ENCODE measurements at places on chromosomes 7 and 10.

DNA sequence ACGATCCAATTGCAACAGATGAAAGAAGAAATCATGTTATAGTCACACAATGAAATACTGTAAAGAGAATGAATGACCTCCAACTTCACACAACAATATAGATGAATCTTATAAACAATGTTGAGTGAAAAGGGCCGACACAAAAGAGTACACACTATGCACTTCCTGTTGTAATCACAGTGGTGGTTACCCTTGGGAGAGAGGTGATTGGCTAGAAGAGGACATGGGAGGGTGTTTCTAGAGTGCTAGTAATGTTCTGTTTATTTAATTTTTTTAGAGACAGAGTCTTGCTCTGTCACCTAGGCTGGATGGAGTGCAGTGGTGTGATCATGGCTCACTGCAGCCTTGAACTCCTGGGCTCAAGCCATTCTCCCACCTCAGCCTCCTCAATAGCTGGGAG lies 82.5 kb downstream of the NDUFB2 start:
- DNase-seq = no peak

GRCh38 chr7:115417662-115418061 lies 495.8 kb downstream of the MDFIC start:
- no peak for DNase-seq

- no peak for DNase-seq
Measured at GRCh38 chr10:64733980-64734379, 1212.8 kb downstream of the REEP3 start.

DNA sequence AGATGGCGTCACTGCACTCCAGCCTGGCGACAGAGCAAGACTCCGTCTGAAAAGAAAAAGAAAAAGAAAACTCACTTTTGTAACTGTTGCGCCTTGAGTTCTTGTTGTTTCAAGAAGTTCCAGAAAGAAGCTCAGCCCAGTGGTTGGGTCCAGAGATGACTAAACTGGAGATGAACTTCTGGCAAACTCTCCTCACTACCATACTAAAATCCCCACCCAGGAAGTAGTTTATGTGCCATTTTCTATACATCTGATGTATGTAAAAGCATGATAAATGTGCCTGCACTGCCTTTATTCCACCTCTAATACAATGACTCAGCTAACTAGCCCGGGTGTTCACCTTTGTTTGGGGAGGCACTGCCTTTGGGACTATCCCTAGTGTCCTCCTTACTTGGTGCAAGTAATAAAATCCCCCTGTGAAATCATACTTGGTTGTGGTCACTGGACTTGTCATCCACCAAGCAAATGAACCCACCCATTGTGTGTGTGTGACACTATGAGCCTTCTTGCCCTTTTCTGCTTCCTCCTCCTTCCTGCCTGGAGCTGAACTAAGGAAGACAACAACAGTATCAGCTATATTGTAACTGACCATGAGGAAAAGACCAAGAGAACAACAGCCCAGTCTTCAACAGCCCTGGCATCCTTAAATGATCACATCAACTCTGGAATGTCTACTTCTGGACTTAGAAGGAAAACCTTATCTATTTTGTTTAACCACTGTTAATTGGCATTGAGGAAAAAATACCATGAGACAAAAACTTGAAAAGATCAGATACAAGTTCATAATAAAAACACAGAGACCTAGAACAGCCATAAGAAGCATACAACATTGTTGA lies 33.6 kb downstream of the JMJD1C start:
- DNase-seq = no peak

- no peak for DNase-seq
Measured at GRCh38 chr7:30843741-30844482, 67.7 kb upstream of the AQP1 start.

DNA sequence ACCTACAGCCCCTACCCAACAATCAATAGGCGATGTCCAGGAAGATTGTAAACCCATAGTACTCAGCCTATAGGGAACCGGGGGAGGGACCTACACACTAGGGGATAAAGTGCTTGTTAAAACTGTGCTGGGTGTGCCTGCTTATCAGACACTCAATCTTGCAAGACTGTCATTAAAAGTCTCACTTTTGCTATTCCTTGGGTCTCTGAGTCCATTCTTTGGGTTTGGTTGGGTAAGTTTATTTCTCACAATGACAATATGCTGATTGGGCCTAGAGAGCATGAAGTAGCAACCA lies 45.6 kb downstream of the PTPRE start:
- DNase-seq = no peak

DNA sequence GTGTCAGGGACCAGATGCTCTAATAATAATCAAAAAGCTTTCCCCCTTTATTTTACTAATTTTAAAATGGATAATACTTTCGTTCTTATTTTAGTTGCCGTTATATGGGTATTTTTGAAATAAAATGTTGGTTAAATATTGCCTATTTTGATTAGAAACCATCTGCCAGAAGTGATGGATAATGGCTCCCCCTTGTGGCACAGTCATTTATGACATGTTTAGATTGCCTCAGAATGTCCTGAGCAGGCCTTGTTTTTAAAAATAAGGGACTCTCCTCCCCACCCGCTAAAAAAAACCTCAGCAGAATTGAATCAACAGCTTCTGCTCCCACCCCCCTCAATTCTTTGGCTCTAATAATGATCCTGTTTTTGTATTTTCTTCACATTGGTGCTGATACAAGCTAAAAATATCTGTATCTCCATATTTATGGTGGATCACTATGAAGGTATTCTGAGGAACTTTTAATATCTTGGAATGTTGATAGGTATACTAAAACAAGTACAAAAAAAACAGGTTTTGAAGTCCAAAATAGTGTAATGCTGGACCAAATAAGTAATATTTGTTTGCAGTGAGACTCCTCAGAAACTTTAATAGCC lies 38.8 kb downstream of the TMEM60 start:
- peak; percentile 66 for DNase-seq

GRCh38 chr7:52648872-52649271 lies 386.6 kb upstream of the POM121L12 start:
- peak; percentile 23 for DNase-seq

- no peak for DNase-seq
Measured at GRCh38 chr7:132485136-132485535, 91.1 kb downstream of the PLXNA4 start.

DNA sequence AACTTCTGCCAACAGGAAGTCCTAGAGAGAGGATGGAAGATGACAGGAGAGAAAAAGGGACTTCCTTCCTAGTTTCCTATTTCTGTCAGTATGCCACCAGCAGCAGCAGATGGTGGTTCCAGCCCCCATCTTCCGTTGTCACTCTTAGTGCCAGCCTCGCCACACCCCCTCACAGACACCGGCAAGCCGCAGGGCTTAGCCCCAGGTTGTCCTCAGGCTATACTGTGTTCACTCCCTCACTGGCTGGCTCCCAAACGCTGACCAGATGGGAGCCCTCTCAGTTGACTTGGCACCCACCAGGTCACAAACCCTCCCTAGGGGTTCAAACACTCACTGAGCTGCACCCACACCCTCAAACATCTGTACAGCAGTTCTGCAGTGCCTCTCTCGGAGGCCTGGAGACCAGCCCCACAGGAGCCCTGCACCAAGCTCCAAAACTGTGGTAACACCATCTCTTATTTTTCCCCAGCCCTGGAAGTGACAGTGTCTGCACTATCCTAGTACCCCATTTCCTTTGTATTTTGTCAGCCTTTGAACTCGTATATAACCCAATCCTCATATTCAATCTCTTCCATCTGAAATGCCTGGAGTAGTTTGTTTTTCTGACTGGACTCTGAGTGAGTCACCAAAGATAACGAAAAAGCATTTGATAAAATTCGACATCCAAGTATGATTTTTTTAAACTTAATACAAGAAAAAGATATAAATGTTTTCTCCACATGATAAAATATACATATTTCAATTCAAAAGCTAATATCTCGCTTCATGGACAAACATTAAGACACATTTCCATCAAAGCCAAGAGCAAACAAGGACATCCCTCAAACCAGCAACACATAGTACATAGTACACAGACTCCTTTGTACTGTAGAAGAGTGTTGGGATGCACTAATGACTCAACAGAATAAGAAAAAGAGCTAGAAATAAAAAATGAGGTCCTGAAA lies 34.5 kb downstream of the SMURF1 start:
- no peak for DNase-seq

- no peak for DNase-seq
Measured at GRCh38 chr7:25369786-25370185, 141.5 kb upstream of the NPVF start.

DNA sequence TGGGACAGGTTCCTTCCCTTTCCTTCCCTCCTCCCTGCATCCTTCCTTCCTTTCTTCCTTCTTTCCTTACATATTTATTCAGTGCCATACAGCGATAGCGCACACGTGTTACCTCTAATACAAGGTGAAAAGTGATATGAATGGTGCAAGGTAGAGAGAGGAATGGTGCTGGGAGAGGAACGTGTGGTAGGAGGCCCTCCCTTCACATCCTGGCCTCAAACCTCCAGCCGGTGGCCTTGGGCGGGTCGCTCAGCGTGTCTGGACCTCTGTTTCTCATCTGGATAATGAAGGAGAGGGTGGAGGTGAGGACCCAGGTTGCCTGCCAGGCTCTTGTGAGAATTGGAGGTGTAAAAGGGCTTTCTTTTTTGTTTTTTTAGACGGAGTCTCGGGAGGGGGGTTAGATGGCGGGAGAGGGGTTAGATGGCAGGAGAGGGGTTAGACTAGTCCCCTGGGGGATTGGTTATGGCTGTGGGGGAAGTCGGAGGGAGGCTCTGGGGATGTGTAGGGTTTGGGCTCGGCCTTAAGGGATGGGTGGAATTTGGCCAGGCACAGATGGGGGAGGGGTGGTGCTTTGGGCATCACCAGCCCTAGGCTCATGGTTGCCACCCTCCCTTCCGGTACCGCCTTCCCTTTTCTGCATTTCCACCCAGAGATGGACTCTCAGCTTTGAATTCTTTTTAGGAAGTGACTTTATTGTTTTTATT lies 14.9 kb downstream of the CHST3 start:
- DNase-seq = no peak

DNA sequence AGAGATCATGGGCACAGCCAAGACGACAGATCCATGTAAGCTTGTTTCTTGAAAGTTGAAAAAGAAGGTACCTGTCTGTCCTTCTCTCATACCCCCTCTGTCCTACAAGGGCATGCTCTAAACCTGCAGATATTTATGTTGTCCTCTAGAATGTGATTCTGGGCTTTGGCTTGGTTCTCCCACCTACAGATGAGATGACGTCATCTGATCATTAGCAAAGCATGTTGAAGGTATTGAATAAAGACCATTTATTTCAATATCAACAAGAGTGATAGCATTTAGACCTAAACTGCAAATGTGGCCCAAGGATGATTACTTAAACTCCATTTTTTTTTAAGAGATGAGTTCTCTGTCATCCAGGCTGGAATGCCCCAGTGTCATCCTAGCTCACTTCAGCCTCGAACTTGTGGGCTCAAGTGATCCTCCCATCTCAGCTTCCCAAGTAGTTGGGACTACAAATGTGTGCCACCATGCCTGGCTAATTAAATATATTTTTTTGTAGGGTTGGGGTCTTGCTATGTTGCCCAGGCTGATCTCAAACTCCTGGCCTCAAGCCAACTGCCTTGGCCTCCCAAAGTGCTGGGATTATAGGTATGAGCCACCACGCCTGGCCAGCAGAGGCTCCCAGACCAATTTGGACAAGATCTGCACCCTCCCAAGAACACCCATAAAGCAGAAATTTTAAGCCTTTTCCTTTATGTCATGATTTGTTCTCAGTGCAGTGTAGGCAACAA lies 184.2 kb downstream of the PRPF18 start:
- no peak for DNase-seq

DNA sequence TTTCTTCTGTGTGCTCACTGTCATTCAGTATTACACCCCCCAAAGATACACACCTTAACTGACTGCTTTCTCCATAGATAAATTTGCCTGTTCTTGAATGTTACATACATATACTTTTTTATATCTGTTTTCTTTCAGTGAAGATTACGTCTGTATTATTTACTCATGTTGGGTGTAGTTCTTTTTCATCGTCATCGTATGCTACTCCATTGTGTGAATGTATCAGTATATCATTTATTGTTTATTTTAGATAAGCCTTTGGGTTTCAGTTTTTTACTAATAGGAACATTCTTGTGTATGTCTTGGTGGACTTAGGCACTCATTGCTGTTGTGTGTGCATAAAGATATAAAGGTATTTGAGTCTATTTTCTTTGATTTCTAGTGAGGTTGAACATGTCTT lies 64.4 kb downstream of the SEPTIN7 start:
- no peak for DNase-seq

DNA sequence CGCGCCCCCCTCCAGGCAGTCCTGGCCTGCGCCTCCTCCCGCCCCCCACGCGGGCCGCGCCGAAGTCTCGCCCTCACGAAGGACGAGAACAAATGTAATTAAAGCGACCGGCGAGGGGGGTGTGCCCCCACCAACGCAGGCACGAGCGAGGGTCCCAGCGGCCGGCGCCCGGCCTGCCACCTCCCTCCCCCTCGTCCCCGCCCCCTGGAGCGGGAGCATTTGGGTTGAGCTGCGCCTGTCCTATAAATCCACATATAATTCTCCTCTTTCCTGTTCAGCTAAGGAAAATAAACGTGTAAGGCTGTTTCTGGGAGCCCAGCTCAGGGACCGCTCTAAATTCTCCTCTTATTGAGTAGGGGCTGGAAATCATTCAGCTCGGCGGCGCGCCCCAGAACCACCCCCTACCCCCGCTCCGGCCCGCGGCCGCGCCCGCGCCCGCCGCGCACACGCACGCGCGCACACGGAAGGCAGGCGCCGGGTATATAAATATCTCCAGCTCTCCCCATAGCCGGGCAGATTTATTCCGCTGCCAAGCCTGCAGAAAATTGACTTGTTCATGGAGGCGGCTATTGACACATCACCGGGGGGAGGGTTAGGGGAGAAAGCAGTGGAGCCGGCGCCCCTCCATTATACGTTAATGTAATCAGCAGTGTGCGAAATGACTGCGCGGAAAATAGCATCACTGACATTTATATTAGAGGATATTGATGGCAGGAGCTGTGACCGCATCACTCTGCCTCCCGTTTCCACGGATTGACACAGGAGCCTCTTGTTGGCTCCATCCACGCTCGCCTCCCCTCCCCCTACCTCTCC lies 61.6 kb upstream of the BTRC start:
- DNase-seq = no peak

DNA sequence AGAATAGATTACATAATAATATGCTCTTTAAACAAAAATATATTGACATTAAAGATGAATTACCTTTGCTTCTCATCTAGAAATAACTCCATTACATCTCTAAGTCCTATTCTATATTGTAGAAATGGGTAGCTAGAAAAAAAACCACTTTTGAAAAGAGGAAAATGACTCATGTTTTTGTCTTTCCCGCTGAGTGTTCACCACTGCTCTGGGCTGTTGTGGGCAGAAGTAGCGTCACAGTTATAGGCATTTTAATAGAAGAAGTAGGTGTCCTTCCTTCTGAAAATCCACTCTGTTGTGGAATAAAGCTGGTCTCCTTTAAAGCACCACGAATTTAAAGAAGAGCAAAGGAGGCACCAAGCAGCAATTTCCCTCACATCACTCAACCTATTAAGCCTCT lies 117.6 kb upstream of the NFE2L3 start:
- DNase-seq = no peak

GRCh38 chr10:114600057-114600456 lies 58.0 kb downstream of the ABLIM1 start:
- no peak for DNase-seq

GRCh38 chr10:129844216-129844766 lies 119.8 kb downstream of the EBF3 start:
- DNase-seq = no peak

Measured in fibroblast of skin of right quadriceps (primary cell).